ENCODE measurements at places on chromosomes 5 and 9.

GRCh38 chr9:131776036-131776435 is 36.2 kb upstream of the RAPGEF1 start:
- DNase-seq, result no peak

DNA sequence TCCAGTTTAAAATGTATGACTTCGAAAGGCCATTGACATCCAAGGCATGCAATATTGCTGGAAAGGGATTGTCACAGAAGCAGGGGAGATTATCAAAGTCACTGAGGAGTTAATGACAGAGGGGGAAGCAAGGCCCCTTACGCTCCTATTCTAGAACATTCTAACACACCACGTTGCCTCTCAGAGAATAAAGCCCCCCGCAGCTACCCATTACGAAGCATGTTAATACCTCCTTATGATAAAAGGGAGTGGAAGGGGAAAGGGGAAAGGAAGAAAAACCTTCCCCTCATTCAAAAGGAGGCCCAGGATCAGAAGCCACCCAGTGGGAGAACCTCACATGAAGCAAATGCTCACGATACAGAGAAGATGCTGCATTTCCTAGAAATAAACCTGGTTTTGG is 213.6 kb downstream of the DAB2IP start:
- no peak for DNase-seq

GRCh38 chr5:3489239-3489843 is 106.3 kb upstream of the IRX1 start:
- no peak for DNase-seq

DNA sequence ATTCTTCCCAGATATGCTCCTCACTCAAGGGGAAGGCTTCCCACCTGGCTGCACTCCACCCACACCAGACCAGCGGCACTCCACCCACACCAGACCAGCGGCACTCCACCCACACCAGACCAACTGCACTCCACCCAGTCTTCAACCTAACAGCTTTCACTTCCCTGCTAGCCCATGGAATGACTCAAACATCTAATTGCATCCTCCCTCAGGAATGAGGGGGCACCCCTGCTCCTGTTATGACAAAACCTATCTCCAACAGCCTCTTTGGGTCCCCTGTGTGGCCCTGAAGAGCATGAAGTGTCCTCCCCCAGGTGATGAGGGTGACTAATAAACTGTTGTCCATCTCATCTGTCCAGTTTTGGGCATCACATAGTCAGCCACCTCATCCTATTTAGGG is 556.6 kb upstream of the TUSC1 start:
- DNase-seq, result no peak

DNA sequence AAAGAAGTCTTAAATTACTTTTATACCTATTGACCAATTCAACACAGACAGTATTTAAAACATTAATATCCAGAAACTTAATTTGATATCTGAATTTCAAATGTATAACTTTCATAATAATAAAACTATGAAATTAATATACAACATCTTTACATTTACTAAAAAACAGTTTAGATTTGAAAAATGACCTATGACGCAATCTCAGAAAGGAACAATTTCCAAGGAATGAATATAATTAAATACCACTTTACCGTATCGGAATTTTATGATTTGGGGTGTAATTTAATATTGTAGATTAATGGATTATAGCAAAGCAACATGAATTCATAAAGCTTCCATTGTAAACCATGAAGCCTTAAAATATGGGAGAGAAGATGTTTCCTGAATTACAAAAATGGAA is 321.5 kb upstream of the TRPM3 start:
- no peak for DNase-seq
